ENCODE measurements at places on chromosomes 1 and 21. TPM values are rescaled to one million over a fixed set of nuclear protein-coding genes. Genes with fewer than 3 reads are reported as not detected.

DNA sequence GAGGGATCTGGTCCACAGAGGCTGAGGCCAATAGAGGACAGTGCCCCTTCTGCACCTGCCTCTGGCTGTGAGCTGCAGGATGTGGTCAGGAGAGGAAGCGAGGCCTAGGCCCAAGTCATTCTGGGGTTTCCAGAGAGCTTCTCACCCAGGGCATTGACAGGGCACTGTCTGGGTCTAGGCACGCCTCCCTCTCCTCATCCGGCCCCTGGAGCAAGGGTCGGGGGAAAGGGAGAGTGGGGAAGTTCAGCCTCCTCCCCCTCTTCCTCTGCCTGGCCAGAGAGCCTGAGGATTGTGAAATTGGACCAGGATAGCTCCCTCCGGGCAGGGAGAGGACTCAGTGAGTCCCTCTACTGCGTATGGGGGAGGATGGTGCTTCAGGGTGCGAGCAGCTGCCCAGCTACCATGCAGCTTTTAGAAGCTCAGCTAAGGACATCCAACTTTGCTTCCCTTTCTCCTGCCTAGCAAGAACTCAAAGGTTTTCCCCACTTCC, 6.3 kb upstream of the INAVA start:
- DNase-seq: no peak

DNA sequence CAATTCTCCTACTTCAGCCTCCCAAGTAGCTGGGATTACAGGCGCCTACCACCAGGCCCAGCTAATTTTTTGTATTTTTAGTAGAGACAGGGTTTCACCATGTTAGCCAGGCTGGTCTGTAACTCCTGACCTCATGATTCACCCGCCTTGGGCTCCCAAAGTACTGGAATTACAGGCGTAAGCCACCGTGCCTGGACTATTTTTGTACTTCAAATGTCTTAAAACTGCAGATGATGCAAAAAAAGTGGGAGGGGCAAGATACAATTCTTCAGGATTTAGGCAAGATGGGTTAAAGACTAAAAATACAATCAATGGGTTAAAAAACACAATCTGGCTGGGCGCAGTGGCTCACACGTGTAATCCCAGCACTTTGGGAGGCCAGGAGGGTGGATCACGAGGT, 4.7 kb downstream of the SCAF4 start:
- DNase-seq: no peak

Gene APOBEC4
- total RNA-seq: not detected

GRCh38 chr1:117363571-117364048, 3.6 kb upstream of the MAN1A2 start:
- no peak for DNase-seq

All from thymus (tissue), 14 donors.